ENCODE measurements at places on chromosomes 1 and 21.

- DNase-seq = no peak
These were observed 3.7 kb upstream of the PLOD1 start for GRCh38 chr1:11930571-11931445.

DNA sequence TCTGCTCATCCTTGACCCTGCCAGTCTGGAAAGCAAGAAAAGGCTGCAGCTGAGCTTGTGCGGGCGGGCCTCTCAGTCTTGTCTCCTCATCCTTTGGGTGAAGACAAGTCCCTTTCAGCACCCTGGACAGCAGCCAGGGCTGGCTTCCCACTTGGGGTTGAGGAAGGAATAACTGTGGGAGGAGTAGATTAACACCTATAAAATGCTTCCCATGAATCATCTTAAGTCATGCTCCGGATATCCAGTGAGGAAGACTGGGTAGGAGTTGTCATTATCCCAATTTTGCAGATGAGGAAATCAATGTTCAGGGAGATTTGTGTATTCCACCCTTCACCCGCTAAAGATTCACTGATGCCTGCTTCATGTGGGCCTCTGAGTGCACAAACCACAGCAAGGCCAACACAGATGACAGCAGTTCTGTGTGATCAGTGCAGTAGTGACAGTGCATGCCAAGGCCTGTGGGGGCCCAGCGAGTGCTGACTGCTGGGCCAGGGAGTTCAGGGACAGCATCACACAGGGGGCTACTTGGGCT, 20.1 kb upstream of the COL16A1 start:
- no peak for DNase-seq

DNA sequence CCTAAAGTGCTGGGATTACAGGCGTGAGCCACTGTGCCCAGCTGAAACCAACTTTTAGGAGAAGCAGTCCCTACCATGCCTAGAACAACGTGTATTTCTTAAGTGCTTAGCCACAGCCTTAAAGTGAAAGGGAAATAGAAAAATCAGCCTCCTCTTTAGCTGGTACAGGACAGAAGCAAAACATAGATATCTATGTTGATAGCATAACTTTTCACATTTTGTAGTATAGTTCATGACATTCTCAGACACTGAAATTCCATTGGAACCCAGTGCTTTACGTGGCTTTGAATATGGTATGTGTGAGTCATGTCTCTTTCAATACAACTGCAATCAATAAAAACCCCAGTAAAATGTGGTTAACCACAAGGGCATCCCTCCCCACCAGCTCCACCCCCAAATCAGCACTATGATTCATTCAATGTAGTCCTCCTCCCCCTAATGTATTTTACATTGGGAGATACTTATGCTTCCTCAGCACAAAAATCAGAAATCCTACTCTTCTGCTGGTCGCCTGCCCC, 32.1 kb downstream of the TGFB2 start:
- DNase-seq = peak; percentile 26

- no peak for DNase-seq
These were observed 7.1 kb upstream of the DR1 start for GRCh38 chr1:93338387-93339146.

- DNase-seq = no peak
These were observed 66.2 kb upstream of the PALMD start for GRCh38 chr1:99579691-99580172.

- DNase-seq = no peak
These were observed 17.7 kb downstream of the TESK2 start for GRCh38 chr1:45473302-45473701.

GRCh38 chr21:26843933-26844257, 1.3 kb downstream of the ADAMTS1 start:
- DNase-seq = no peak

- no peak for DNase-seq
These were observed 86.7 kb upstream of the CYYR1 start for GRCh38 chr21:26659757-26660156.

DNA sequence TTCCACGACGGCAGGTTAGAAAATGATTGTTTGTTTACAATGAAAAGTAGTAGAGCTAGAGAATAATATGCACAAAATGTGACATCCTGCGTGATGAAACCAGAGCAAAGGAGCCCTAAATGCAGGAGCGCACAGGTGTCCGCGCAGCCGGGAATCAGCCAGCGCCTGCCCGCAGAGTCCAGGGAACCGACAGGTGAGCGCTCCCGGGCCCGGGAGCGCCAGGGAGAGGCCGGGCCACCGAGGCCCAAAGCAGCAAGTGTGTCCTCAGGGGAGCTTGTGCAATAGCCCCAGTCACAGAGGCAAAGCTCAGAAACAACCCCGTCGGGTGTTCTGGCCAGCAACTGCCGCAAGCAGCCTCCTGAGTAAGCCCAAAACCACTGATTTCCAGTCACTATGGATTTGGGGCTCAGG, 789 bp upstream of the GALE start:
- no peak for DNase-seq

DNA sequence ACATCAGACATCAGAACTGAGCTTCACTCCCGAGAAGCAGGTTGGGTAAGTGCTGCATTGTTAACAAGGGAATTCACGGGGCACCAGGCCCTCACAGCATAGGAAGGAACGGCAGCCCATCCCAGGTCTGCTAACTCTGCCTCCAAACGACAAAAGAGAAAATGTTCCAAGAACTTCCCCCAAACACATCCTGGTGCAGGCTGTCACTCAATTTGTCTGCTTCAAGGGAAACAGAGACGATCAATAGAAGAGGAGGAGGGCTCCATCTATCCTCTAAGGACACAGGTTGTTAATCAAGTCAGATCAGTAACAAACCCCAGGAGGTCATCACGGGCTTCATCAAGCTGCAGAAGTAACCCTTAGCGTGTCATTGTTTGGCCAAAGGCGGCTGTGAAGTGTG, 3.5 kb upstream of the TSPEAR start:
- no peak for DNase-seq

DNA sequence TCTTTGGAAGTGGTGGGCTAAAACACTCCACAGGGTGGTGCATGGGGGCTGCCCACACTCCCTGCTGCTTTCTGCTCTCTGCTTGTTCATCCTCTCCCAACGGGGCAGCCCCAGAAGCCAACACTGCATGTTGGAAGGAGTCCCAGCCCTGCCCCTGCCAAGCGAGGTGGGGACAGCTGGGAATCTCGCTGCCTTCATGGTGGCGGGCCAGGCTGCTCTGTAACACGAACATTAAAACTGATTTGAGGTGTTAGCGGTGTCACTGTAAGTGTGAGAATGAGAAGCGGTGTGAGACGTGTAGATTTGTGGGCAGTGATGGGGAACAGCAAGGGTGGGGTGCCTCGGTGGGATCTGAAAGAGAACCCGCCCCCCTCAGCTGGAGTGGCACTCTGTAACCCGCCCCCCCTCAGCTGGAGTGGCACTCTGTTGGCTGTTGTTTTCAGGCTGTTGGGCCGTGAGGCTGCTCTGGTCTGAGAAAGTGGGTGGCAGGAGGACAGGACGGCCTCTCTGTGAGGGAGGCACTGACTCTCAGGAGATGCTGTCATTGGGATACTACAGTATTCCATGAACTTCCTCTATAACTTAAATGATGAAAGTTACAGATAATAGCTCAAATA, 80.9 kb downstream of the PCBP3 start:
- no peak for DNase-seq

DNA sequence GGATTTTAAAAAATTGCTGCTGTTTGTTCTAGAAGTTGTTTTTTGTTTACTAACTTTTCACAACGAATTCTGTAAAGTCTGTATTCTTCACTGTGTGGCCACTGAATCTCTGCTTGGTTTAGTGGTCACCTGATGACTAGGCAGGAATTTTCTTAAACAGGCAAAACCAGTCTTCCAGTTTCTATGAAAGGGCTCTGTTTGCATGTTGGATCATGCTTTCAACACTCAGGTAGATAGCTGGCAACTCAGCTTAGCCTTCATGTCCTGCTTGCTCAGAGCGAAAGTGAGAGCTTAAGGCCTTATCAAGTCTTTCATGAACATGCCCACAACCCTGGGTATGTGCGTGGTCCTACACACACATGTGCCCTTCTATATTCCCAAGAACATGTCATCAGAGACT, 52.4 kb upstream of the CCDC190 start:
- no peak for DNase-seq

DNA sequence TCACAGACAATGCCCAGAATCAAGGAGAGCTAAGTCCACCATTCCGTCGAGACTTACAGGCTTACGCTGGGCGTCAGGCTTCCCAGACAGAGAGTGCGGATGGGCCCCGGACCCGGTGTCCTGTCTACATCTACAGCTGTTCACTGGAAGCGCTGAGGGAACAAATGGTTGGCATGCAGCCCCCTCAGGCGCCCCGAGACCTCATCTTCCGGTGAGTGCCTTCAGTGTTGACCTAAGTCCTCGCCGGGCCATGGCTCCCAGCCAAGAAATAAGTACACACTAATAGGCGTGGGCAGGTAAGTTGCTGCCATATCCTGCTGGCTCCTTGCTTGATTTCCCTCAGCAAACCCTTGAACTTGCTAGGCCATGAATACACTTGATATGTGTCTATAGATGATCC, 26.2 kb downstream of the HYI start:
- no peak for DNase-seq

DNA sequence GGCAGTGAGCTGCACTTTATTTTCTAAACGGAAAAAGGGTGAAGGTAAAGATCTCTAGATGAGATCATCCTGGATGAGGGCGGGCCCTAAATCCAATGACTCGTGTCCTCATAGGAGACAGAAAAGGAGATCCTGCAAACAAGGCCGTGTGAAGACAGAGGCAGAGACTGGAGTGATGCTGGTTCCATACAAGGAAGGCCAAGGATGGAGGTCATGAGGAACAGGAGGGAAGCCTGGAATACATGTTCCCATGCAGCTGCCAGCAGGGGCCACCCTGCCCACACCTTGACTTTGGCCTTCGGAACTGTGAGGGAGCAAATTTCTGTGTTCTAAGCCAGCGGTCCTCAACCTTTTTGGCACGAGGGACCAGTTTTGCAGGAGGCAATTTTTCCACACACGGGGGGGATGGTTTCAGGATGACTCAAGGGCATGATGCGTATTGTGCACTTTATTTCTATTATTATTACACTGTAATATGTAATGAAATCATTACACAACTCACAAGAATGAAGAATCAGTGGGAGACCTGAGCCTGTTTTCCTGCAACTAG, 94.3 kb downstream of the PSMG1 start:
- no peak for DNase-seq

DNA sequence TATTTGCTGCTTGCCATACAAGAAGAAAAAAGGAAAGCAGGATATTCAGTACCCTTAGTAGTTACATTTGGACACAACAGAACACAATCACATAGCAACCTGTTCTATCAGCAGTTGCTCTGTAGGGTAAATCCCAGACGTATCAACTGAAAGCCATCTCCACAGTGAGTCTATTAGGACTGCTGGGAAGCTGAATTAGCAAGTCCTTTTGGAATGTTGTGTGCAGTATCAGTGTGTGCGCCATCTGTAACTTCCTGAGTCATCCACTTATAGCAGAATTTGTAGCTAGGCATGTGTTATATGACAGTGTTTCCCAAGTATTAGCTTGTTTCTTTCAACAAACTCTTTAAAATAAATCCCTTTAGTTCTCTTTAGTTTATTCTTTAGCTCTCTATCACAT, 21.3 kb downstream of the CCDC30 start:
- no peak for DNase-seq

GRCh38 chr1:8790987-8791386, 26.5 kb downstream of the RERE start:
- DNase-seq = no peak

DNA sequence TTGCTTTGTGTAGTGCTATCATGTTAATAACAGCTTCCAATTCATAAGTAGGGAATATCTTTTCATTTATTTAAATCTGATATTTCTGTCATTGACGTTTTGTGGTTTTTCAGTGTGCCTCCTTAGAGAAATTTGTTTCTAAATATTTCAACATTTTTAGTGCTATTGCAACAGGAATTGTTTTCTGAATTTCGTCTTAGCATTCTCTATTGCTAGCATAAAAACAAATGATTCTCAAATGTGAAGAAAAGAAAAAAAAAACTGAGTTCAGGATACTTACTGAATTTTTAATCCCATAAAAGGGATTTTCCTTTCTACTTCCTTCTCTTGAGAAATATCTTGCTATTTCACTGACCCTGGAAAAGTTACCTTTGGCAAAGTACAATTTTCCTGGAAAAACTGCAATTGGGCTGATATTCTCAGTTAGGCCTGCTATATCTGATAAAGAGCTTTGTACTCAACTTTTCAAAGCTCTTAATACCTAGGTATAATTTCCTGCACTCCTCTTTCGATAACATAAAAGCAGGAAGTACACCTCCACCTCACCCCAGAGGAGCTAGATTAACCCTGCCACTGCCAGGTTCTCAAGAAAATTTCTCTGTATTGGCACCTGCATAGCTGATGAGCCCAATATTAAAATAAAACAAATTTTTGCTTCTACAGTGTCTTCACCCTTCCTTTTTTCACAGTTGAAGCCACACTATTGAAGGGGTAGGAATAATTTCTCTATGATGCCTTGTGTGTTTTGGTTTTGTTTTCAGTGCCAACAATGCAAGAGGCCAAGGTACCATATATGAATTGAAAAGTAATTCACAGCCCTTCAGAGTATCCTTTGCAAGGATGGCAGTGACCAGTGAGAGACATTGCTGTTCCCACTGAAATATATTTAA, 35.6 kb downstream of the PTPN14 start:
- no peak for DNase-seq

DNA sequence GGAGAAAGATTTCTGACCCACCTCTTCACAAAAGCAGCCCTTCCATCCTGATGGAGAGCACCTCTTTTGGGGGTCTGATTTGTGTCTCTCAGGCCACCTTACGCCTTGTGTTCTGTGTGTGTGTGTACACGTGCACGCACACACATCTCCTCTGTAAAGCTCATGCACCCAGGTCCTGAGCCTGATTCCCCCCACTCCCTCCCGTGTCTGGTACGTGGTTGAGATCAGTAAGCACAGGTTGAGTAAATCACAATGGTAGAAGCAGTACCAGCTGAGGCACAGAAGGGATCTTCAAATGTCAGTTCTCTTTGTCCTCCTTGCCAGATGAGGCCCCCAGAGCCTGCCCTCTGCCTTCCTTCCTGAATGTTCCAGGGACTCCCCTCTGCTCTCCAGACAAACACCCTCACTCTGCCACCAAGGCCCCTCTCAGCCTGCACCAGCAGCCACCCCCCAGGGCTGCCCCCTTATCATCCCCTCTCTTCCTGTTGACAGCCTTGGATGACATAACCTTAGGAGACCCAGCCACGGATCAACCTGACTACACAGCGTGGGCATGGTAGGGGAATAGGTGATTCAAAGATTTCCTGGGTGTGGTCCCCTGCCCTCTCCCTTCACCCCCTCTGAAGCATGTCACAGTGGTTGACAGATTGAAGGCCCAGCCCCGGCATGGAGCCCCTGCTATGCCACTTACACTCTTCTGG, 112.8 kb downstream of the HIVEP3 start:
- DNase-seq = peak; percentile 20

GRCh38 chr1:232186931-232187330, 443.0 kb downstream of the SIPA1L2 start:
- no peak for DNase-seq

DNA sequence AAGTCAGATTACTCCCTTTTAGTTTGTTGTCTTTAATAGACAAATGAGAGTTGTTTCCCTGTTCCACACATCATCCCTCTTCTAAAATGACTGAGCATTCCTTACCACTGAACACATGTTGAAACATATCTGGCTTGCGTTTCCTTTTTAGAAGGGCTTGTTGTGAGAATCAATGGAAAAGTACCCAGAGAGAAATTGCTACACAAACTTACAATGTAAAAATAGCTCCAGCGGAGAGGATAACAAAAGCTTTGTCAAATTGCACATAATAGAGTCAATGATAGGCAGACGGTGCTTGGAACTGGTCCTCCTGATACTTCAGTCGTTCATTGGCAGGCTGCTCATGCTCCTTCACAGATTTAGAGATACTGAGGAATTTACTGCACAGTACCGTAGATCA, 123.9 kb downstream of the CYYR1 start:
- DNase-seq = no peak

Data from CD4-positive, alpha-beta T cell treated with Interleukin-15 for 1 hour (primary cell).